ENCODE measurements at places on chromosomes 3 and 15.
A peak's percentile ranks its signal among the peaks of the same experiment; 100 is the strongest.

DNA sequence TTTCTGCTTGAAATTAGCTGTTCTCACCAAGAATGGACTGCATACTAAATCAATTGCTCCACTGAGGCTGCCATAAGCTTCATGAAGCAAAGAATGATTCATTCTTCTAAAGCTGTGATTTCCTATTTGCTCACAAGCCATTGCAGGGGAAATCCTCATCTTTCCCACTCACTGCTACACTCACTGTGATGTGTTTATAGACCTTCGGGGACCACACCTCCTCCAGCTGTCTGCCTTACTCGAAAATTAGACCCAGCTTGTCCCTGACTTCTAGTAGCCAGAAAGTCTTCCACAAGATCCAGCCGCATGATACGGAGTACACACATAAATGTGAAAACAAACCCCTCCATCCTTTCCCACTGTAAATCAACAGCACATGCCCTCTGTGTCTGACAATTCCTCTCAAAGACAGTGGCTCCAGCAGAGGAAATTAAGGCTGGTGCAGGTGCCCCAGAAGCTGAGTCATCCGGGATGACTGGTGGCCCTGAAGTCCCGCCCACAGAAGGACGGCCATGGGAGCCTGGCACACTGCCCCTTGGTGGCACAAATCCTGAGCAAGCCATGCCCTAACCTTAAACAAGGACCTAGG lies 172.0 kb downstream of the STT3B start:
- DNase-seq, result no peak

DNA sequence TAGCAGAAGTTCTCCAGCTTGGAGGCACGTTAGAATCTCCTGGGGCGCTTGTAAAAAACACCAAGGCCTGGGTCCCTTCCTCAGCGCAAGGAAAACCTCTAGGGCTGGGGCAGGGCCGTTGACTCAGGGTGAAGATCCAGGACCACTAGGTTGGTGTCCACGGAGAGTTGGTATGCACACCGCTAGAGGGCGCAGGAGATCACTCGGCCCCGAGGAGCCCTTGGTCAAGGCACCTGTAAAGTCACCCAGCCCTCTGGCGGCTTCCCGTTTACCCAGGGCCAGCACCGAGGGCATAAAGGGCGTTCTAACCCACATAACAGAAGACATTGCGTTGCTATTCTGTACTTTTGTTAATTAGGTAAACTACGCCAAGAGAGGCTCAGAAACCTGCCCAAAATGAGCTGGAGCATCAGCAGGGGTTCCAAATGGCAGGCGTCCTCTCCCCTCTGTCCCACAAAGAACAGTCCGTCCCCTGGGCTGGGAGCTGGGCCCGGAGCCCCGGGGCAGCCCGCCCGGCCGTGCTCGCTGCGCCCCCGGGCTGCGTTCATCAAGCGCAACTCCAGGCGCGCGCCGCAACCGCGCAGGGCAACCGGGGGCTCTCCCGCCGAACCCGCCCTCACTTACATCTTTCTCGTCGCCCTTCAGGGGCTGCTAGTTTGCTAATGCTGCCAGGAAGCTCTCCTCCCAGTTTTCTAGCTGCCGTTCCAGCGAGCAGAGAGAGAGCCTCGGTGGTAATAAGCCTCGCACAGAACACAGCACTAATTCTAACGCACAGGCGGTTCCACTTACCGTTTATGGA lies 332.1 kb downstream of the ARRDC4 start:
- peak; percentile 16 for DNase-seq

DNA sequence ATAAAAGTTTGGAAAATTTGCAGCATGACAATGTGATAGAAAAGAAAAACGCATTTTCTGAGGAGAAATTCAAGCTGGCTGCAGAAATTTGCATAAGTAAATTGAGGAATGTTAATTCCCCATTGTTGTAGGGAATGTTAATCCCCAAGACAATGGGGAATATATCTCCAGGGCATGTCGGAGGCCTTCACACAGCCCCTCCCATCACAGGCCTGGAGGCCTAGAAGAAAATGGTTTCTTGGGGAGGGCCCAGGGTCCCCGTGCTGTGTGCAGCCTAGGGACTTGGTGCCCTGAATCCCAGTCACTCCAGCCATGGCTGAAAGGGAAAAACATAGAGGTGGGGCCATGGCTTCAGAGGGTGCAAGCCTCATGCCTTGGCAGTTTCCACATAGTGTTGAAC lies 101.1 kb downstream of the BOC start:
- no peak for DNase-seq

GRCh38 chr3:178100908-178101307 lies 435.3 kb upstream of the KCNMB2 start:
- DNase-seq, result no peak

DNA sequence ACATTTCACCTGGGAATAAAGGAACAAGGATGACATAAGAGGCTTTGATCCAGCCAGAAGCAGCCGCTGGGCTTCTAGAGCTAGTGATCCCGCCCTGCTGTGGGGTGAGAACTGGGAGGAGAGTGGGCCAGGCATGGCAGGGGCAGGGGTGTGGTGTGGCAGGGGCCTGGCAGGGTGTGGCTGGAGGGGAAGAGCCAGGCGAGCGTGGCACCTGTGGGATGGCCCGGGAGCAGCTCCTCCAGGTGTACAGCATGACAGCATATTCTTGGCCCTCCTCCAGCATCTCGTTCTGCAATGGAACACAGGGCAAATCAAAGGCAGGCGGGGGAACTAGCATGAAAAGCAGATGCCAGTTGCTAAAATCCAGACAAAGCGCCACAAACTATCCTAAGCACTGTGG lies 35.5 kb downstream of the CYFIP1 start:
- no peak for DNase-seq

- DNase-seq, result no peak
These were observed 59.7 kb downstream of the RLBP1 start for GRCh38 chr15:89161666-89162065.
